ENCODE measurements at places on chromosomes 7 and 10. TPM values are rescaled to one million over a fixed set of nuclear protein-coding genes. Genes with fewer than 3 reads are reported as not detected.

DNA sequence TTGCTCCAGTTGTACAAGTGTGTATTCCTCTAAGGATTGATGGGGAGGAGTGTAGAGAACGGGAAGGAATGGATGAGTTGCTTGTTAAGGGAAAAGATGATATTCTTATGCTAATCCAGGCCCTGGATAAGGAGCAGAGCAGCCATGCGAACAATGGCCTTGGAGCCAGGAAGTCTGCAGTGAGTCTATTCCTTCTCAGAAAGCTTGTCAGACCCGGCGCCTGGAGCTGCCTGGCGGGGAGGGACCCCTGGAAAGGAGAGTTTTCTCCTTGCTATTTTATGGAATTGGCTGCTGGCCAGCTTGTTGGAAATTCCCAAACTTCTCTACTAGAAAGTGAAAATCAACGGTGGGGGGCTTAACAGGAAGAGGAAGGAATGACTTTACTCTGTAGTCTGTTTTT lies 89.1 kb downstream of the MMRN2 start:
- peak; percentile 94 for DNase-seq

DNA sequence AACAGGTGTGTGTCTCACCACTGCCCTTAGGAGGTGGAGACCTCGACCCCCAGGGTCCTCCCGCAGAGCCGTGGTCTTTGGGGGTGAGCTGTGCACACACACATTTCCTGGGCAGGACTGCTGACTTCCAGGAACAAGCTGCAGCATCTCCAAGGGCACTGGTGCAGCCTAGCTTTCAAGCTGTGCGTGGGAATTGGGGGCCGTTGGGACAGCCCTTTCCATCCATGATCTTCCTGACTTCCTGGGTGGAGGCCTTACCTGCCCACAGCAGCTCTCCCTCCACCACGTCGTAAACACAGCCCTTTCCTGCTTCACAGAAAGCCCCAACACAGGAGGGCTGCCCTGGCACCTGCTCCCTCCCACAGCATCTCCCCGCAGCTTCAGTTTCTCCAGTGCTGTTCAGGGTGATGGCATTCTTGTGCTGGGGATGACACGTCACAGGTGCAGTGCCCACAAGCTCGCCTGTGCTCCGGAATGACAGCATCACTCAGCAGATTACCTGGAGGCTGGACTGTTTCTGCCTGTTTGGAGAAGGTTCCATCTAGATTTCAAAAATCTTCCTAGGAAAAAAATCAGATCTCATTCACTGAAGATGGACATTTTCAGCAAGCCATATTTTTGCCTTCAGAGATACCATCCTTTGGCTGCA lies 208.0 kb upstream of the PPP2R2D start:
- no peak for DNase-seq

GIMAP8 gene
- 4.9 TPM for total RNA-seq

NKX6-2 gene
- not detected for total RNA-seq
